ENCODE measurements at places on chromosomes 12 and 14. TPM values are rescaled to one million over a fixed set of nuclear protein-coding genes. Genes with fewer than 3 reads are reported as not detected.

Gene PLA2G1B
- total RNA-seq = not detected

Gene SNW1
- 118 TPM for total RNA-seq

Gene C14orf180
- not detected for total RNA-seq

Gene RPL10L
- not detected for total RNA-seq

Gene TMEM229B
- 1.7 TPM for total RNA-seq

Gene OTOGL
- 0.21 TPM for total RNA-seq

Gene TRPV4
- not detected for total RNA-seq

Gene KLHDC1
- total RNA-seq = 0.93 TPM

Gene ASB2
- 21.1 TPM for total RNA-seq

Gene HIGD1C
- total RNA-seq = not detected

- no peaks in the 10 kb centered on the region for H3K27me3 ChIP-seq
- no peak overlapping the region for H3K27ac ChIP-seq
- no peak overlapping the region for H3K4me3 ChIP-seq
- DNase-seq = no peak
These were observed 452.0 kb downstream of the FUT8 start for GRCh38 chr14:65864549-65864948.

GRCh38 chr14:55122440-55122986, 6.5 kb upstream of the LGALS3 start:
- peaks cover 16% of the 10 kb centered on the region for H3K27me3 ChIP-seq
- no peaks in the 10 kb centered on the region for H3K36me3 ChIP-seq
- peaks cover 17% of the 10 kb centered on the region for H3K4me1 ChIP-seq
- H3K4me3 ChIP-seq = no peak overlapping the region
- no peak for DNase-seq

DNA sequence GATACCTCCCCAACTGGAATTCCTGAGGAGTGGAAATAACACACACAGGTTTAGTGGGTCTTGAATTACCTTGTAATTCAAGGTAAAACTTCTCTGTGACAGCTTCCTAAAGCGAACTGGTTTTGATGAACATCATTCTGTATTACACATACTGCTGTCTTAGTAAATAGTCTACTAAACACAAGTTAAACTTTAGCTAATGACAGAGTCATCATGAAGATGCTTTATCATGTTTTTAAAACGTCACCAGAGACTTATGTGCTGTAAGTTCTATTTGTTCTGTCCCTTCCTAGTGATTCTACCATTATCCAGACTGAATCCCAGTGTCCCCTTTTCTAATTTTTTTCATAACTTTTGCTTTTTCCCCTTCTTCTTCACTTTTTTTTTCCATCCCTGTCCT, 11.6 kb upstream of the GXYLT1 start:
- H3K27me3 ChIP-seq = no peaks in the 10 kb centered on the region
- peaks cover under 1% of the 10 kb centered on the region for H3K4me1 ChIP-seq
- DNase-seq = no peak
- H3K36me3 ChIP-seq = peaks cover 12% of the 10 kb centered on the region
- no peak overlapping the region for H3K27ac ChIP-seq

DNA sequence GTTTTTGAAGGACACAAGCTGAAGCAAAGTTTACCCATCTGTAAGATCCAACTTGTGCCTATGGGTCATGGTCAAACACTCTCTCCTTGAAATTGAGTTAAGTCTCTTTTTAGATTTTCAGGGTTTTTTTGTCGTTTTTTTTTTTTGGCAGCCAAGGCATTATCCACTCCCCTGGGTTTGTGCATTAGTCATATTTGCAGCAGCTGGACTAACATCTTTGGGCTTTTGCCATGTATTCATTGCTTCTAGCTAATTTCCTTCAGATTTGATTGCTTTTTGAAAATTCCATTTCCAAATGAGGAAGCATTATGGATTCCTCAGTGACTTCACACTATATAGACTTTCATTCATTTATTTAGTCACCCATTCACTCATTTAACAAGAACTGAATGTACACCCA, 80.3 kb upstream of the SRRM4 start:
- H3K4me1 ChIP-seq = no peaks in the 10 kb centered on the region
- H3K27ac ChIP-seq = no peak overlapping the region
- H3K27me3 ChIP-seq = no peaks in the 10 kb centered on the region
- no peak overlapping the region for H3K4me3 ChIP-seq
- no peak for DNase-seq

- no peak for DNase-seq
- no peak overlapping the region for H3K4me3 ChIP-seq
- no peaks in the 10 kb centered on the region for H3K4me1 ChIP-seq
These were observed 34.9 kb upstream of the EML1 start for GRCh38 chr14:99758121-99758821.

DNA sequence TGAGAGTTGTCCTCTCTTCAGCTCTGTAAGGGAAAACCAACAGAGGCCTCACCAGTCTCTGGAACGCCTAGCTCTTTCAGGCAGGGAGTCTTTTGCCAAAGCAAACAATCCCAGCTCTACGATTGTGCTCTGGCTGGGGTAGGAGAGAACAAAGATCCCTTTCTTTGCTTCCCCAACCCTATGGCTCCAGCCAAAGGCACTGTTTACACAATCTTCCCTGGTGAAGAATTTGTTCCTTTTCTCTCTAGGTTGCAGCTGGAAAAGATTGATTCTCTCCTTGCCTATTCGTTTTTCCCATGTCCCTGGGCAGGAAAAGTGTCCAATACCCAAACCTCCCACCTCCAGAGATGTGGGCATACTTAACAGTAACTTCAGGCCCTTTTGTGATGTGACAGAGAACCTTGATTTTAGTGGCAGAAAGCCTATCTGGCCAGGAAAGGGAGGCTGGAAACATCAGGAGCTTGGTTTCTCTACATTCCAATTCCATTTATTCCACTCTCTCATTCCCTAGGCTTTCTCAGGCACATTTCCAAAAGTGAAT, 16.8 kb downstream of the ATP5MC2 start:
- no peak for DNase-seq
- H3K4me3 ChIP-seq = no peak overlapping the region
- no peak overlapping the region for H3K27ac ChIP-seq
- H3K27me3 ChIP-seq = no peaks in the 10 kb centered on the region
- peaks cover 12% of the 10 kb centered on the region for H3K36me3 ChIP-seq

- peaks cover 38% of the 10 kb centered on the region for H3K36me3 ChIP-seq
- peak overlapping the region; percentile 82 for H3K27ac ChIP-seq
- H3K4me1 ChIP-seq = peaks cover 56% of the 10 kb centered on the region
- no peaks in the 10 kb centered on the region for H3K27me3 ChIP-seq
These were observed 450 bp downstream of the PRKAB1 start for GRCh38 chr12:119668324-119668841.

GRCh38 chr14:46279327-46279726, 372.3 kb downstream of the RPL10L start:
- H3K27ac ChIP-seq = no peak overlapping the region
- no peaks in the 10 kb centered on the region for H3K4me1 ChIP-seq
- DNase-seq = no peak
- H3K27me3 ChIP-seq = no peaks in the 10 kb centered on the region
- no peak overlapping the region for H3K4me3 ChIP-seq

DNA sequence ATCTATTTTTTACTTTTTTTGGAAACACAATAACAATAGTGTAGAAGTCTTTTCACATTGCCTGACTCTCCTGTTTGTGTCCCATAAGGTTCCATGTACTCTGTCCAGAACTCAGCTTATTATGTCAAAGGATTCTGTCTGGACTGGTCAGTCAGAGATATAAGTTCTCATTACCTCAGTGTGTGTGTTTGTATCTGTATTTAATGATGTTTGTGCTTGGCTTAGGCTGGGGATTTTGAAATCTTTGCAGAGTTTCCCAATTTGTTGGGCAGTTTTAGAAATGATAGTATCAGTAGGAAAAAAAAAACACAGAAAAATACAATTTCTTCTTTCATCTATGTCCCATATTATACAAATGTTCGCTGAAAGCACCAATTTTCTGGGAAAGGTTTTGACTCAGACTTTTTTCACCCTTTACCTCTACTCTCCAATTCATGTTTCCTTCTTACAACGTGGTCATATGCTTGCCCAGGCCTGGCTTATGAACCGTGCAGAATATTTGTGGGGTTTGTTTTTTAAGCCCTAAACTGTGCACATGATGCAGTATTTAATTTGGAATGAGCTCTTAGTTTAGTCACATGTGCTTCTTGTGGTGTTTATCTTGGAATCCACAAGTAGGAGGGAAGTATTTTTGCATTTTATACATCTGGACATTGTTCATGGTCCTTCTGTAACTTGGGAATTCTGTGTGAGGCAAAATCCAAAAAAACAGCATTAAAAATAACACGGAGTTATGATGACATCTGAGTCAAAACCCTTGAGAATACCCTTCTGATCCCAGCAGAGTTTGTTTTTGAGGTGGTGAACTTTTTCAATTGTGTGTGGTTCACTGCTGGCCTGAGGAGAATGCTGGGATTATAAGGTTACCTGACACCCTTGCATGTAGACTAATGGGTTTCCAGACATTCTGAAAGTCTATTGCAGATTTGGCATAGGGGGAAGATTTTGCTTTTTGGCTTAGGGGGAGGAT, 121.2 kb downstream of the RAD51B start:
- no peaks in the 10 kb centered on the region for H3K36me3 ChIP-seq
- H3K4me1 ChIP-seq = no peaks in the 10 kb centered on the region
- H3K27me3 ChIP-seq = no peaks in the 10 kb centered on the region
- no peak overlapping the region for H3K4me3 ChIP-seq
- no peak for DNase-seq

GRCh38 chr12:59494617-59495016, 101.2 kb upstream of the SLC16A7 start:
- no peak for DNase-seq
- no peak overlapping the region for H3K27ac ChIP-seq
- no peaks in the 10 kb centered on the region for H3K27me3 ChIP-seq
- no peaks in the 10 kb centered on the region for H3K36me3 ChIP-seq
- H3K4me1 ChIP-seq = peaks cover 1% of the 10 kb centered on the region
- no peak overlapping the region for H3K4me3 ChIP-seq

DNA sequence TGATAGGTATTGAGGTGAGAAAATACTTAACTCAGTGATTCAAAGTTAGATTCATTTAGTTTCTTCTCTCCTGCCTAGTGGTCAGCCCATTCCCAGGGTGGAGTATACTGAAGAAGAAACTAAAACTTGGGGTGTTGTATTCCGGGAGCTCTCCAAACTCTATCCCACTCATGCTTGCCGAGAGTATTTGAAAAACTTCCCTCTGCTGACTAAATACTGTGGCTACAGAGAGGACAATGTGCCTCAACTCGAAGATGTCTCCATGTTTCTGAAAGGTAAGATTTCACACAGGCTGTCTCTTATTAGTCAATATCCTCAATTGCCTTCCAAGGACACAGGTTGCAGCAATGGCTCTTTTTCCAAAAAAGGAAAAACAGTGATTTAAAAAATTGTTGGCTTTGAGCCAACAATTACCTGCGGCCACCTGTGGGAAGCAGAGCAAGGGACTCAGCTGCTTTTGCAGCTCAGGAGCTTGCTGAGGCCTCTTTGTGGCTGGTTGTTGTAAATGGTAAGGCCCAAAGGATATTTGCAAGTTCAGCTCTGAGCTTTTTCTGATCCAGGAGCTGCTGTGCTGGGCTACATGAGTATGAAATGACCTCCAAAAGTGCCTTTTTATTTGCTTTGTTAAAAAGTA, 33.9 kb downstream of the TPH2 start:
- H3K36me3 ChIP-seq = no peaks in the 10 kb centered on the region
- peaks cover 14% of the 10 kb centered on the region for H3K27me3 ChIP-seq
- DNase-seq = no peak
- no peaks in the 10 kb centered on the region for H3K4me1 ChIP-seq
- no peak overlapping the region for H3K27ac ChIP-seq

DNA sequence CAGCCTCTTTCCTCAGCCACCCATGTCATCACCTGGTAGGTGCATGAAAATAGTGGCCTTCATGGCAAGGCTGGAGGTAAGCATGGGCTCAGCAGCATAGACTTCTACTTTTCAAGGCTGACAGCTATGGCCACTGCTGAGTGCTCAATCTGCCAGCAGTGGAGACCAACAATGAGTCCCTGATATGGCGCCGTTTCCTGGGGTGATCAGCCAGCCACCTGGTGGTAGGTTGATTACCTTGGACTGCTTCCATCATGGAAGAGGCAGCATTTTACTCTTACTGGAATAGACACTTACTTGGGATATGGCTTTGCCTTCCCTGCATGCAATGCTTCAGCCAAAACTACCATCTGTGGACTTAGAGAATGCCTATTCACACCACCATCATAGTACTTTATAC, 39.5 kb upstream of the USP44 start:
- H3K36me3 ChIP-seq = no peaks in the 10 kb centered on the region
- no peak for DNase-seq
- H3K4me3 ChIP-seq = no peak overlapping the region
- no peaks in the 10 kb centered on the region for H3K4me1 ChIP-seq

GRCh38 chr14:99820702-99821331, 27.6 kb downstream of the EML1 start:
- H3K4me1 ChIP-seq = peaks cover 16% of the 10 kb centered on the region
- no peak overlapping the region for H3K27ac ChIP-seq
- no peak overlapping the region for H3K4me3 ChIP-seq
- no peak for DNase-seq

GRCh38 chr14:38710881-38711280, 392.2 kb downstream of the SEC23A start:
- H3K36me3 ChIP-seq = no peaks in the 10 kb centered on the region
- no peaks in the 10 kb centered on the region for H3K27me3 ChIP-seq
- H3K27ac ChIP-seq = no peak overlapping the region
- H3K4me1 ChIP-seq = no peaks in the 10 kb centered on the region
- DNase-seq = no peak
- no peak overlapping the region for H3K4me3 ChIP-seq

DNA sequence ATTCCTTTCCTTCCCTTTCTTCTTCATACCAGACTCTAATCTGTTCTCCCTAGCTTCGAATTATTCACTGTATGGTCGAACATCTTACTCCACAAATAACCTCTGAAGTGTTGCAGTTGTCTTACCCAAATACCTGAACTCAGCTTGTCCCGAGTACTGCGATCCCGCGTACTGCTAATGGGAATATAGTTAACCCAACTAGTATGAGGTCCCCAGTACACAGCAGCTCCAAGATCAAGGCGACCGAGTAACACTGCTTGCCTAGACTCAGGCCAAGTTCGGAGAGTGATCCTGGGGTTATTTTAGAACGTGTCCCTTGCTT, 462 bp upstream of the ETNK1 start:
- peaks cover 40% of the 10 kb centered on the region for H3K4me1 ChIP-seq
- H3K27ac ChIP-seq = peak overlapping the region; percentile 87
- peaks cover 19% of the 10 kb centered on the region for H3K27me3 ChIP-seq
- H3K36me3 ChIP-seq = peaks cover 6% of the 10 kb centered on the region

GRCh38 chr12:101127521-101128219, 82.4 kb downstream of the SLC5A8 start:
- H3K36me3 ChIP-seq = no peaks in the 10 kb centered on the region
- no peak overlapping the region for H3K27ac ChIP-seq
- no peak for DNase-seq
- peaks cover 1% of the 10 kb centered on the region for H3K27me3 ChIP-seq
- no peak overlapping the region for H3K4me3 ChIP-seq
- no peaks in the 10 kb centered on the region for H3K4me1 ChIP-seq

DNA sequence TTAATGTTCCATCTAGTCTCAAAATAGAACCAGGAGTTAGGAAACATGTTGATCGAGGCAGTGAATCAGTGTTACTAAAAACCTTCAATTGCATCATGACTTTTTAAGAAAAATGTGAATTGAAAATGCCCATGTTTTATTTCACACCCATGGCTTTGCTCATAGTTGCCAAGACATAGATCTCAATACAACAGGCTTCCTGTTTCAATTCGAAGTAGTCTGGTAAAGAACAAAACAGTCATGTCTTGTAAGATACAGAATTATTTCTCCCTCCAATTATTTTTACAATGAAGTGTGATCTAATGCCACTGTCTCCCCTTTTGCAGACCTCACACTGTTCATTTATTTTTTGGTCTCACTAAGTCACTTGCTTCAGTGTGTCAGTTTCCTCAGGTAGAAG, 44.6 kb upstream of the FAR2 start:
- peaks cover 11% of the 10 kb centered on the region for H3K36me3 ChIP-seq
- H3K27ac ChIP-seq = peak overlapping the region; percentile 59
- H3K4me3 ChIP-seq = no peak overlapping the region
- DNase-seq = no peak
- peaks cover 8% of the 10 kb centered on the region for H3K27me3 ChIP-seq

Measured in activated T-helper 1 cell treated with anti-CD3 and anti-CD28 coated beads, Interleukin-12 subunit alpha, Interleukin-12 subunit beta, Interleukin-2, Interleukin-4 antibody, amounts not matched to agents 30 ng/mL and 10 ng/mL and 1 ng/mL, durations not matched to agents 14 hours and 24 hours and 36 hours (primary cell).